ENCODE measurements at places on chromosomes 7 and 10.

GRCh38 chr10:13993673-13994089, 337.0 kb downstream of the FRMD4A start:
- H3K36me3 ChIP-seq = peaks cover 18% of the 10 kb centered on the region
- no peak overlapping the region for H3K4me3 ChIP-seq
- DNase-seq = no peak

DNA sequence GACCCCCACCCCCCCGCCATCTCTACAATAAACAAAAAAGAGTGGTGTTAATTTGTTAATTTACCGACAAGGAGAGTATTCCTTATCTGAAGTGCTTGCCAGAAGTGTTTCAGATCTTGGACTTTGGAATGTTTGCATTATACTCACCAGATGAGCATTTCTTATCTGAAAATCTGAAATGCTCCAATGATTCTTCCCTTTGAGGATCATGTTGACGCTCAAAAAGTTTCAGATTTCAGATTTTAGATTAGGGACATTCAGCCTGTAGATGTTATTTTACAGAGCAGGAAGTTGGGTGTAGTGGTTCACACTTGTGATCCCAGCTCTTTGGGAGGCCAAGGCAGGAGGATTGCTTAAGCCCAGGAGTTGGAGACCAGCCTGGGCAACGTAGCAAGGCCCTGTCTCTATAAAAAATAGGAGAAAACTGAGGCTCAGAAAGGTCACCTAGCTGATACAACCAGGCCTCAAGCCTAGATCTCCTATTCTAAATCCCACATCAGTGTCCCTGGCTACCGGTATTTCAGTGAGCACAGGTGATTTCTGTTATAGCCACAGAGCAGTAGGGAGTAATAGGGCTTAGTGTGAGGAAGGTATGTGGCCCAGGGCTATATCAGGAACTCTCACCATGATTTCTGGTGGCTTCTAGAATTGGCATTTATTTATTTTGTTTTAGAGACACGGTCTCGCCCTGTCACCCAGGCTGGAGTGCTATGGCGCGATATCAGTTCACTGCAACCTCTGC, 35.4 kb downstream of the TMEM120A start:
- peaks cover 32% of the 10 kb centered on the region for H3K36me3 ChIP-seq
- no peak overlapping the region for H3K4me3 ChIP-seq
- H3K4me1 ChIP-seq = peaks cover 65% of the 10 kb centered on the region
- no peaks in the 10 kb centered on the region for H3K27me3 ChIP-seq
- DNase-seq = no peak
- no peak overlapping the region for H3K27ac ChIP-seq

GRCh38 chr10:3567291-3567963, 217.6 kb downstream of the KLF6 start:
- no peaks in the 10 kb centered on the region for H3K27me3 ChIP-seq
- no peaks in the 10 kb centered on the region for H3K36me3 ChIP-seq
- no peak for DNase-seq
- peaks cover 21% of the 10 kb centered on the region for H3K4me1 ChIP-seq
- H3K4me3 ChIP-seq = no peak overlapping the region

- H3K4me3 ChIP-seq = peak overlapping the region; percentile 54
- DNase-seq = no peak
- no peaks in the 10 kb centered on the region for H3K27me3 ChIP-seq
- H3K4me1 ChIP-seq = peaks cover 25% of the 10 kb centered on the region
Measured at GRCh38 chr10:7872041-7872442, 53.7 kb downstream of the TAF3 start.

Measured in nephron progenitor cell (in vitro differentiated cells).